ENCODE measurements at places on chromosomes 3 and 15.

DNA sequence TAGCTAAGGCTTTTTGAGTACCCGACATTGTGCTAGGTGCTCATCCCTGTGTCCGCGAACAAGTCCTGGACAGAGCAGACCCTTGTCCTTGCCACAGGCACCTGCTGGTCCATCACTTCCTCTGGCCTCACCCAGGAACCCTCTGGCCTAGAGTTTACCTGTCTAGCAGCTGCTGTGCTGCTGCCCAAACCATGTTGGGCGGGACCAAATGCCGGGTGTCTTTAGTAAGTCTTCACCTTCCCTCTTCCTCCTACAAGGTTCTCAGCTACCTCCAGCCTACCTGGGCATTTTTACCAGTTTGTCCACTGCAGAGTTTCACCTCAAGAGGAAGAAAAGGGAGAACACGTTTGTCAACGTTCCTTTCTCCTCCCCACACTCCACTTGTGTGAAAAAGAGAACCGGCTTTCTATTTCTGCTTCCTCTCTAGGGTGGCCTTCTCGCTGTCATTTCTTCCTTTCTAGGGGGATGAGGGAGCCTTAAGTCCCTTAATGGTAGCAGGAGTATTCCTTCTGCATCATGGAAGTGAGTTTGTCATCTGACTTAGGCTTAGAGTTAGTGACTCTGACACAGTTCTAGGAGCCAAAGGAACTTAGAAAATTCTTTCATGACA, 80.4 kb upstream of the GCNT3 start:
- no peak for DNase-seq

DNA sequence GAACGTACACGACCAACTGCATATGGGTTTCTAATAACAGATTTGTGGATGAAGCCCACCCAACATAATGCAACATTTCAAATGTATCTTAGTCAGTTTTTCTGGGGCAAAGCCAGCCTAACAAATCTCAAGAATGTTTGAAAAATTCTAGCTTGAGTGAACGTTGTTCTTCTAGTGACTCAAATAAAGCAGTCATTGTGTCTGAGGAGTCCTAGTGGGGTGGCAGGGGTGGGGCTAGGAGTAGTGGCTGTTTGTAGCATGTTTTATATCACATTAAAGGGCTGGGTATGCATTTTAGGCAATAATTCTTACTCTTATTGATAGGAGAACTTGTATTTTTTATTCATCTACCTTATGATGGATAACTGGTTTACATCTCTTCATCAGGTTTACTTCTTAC, 6.0 kb downstream of the B3GNT5 start:
- no peak for DNase-seq

DNA sequence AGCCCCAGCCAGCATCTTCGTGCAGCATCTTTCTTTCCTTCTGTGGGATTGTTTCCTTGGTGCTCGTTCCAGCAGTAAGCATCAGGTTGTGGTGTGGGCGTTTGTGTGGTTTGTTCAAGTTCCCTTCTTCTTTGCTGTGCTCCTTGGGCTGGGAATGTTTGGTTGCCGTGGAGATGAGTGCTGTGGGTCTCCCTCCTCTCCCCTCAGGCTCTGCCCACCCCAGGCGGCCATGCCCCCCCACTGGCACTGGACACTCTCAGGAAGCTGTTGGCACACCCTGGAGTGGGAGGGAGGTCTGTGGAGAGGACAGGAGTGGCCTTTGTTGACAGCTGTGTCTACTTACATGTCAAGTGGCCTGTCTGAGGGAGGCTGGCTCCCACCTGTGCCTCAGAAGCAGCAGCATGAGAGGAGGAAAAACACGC, 46.5 kb upstream of the SACM1L start:
- DNase-seq: no peak

GRCh38 chr15:58523634-58524033, 91.8 kb downstream of the LIPC start:
- DNase-seq: no peak

- no peak for DNase-seq
Observed at GRCh38 chr3:95442766-95443165, 1371.6 kb upstream of the EPHA6 start.

DNA sequence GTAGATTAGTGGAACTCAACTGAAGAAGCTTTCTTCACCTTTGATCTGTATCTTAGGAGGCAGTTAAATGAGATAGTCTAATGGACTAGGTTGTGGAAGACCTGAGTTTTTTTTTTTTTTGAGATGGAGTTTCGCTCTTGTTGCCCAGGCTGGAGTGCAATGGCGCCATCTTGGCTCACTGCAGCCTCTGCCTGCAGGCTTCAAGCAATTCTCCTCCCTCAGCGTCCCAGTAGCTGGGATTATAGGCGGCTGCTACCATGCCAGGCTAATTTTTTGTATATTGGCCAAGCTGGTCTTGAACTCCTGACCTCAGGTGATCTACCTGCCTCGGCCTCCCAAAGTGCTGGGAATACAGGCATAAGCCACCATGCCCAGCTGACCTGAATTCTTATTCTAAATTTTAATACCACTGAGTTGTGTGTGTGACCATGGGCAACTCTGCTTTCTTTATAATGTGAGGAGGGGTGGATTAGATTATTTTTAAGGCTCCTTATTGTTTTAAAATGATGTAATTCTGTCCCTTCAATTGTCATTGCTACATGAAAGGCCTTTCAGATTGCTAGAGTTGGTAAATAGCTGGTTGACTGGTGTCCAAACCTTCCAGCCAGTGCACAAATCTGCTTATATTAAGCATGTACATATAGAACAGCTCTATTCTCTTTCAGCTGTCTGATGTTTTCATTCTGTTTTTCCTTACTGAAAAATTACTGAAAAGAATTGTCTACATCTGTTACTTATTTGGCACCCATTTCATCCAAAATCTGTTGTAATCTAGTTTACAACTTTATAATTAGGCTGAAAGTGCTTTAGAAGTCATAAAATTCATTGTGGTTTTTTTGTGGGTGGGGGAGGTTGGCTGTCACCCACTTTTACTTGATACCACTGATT, 2.3 kb downstream of the LNP1 start:
- peak; percentile 18 for DNase-seq

GRCh38 chr3:185699927-185700326, 113.8 kb downstream of the SENP2 start:
- DNase-seq: no peak

DNA sequence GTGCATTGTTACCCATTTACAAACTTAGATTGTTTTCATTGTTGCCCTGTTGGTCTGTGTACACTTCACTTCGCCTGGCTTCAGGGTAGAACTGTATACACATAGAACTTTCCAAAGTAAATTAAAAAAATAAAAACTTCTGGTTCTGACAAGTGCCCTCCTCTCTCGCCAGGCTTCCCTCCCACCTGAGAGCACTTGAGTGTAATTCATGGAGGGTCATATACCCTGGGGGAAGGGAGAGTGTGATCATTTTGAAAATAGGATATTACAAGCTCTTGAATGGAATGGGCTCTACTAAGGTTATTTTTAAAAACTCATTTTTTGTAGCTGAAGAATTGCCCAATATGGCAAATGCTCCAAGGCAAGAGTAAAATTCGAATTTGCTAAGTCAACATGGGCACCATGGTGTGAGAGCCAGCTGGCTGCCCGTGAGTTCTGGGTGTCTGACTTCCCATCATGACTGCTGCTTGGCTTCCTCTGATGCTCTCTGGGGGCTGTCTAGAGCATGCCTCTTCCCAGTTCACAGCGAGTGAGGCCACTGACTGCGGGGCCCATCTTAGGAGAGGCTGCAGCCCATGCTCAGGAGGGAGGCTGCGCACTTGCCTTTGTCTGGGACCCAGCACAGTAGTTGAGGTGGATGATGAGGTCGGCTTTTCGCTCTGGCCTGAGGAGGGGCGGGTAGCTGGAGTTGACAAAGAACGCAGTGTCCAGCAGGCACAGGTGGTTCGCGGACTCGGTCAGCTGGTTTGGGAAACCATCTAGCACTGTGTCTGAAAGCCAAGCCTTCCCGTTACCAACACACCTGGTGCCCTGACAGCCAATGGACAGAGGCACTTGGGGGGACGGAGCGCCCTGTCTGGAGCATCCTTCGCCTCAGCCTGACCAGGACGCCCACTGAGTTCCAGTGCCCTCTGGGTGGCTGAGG, 13.1 kb upstream of the EHD4 start:
- DNase-seq: no peak

GRCh38 chr15:37764733-37765191, 169.7 kb upstream of the TMCO5A start:
- DNase-seq: peak; percentile 8

DNA sequence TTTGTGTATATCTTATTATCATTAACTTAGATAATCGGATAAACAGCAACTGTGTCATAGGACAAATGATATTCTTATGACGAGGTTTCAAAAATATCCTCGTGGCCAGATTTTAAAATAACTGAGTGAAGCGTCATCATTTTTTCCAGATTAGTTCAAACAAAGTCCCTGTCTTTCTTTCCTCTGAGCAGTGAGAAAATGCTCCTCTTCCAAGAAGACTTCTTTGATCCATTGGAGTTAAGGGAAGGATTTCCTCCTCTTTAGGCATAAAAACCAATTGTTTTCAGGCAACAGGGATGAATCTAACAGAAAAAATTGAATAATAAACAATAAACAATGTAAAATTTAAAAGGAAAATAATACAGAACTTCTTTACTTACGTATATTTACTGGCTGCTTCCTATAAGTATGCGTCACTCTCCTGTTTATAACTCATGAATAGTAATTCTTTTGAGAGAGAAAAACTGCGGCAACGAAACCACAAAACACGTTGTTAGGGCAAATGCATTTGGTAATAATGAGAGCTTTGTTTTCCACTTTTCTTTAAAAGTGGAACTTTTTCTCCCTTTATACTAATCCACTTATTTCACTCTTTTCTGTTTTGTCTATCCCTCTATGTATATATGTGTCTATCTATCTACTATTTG, 419.4 kb upstream of the ONECUT1 start:
- no peak for DNase-seq

- DNase-seq: no peak
Observed at GRCh38 chr3:123298903-123299302, 97.2 kb downstream of the SEC22A start.

DNA sequence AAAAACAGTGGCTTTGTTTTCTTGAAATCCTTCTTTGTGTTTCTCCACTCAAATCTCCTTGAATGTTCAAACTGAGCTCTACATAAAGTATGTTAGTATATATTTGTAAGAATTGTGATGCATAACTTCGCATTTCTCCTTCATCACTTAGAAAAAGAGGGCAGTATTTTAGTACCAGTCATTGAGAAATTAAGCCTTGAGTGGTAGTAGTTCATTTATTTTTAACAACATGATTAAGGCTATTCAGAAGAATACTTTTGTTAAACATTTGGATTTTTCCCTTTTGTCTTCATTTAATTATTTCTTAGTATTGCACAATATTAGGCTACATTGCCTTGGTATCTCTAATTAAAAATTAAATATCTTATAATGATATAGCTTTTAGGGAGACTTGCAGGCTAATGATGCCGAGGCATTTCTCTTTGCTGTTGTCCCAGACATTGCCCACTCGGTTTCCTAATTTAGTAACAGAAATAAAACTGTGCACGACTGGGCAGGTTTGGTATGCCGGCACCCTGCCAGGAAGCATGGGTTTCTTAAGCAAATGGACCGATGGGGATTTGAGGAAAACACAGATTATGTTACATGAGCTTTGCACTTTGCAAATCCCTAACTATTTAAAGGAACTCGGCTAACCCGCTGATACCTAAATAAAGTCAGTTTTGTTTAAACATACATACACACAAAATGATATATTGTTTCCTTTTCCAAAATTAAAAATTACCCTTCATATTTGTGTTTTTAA, 54.7 kb downstream of the LRRC28 start:
- DNase-seq: peak; percentile 18

DNA sequence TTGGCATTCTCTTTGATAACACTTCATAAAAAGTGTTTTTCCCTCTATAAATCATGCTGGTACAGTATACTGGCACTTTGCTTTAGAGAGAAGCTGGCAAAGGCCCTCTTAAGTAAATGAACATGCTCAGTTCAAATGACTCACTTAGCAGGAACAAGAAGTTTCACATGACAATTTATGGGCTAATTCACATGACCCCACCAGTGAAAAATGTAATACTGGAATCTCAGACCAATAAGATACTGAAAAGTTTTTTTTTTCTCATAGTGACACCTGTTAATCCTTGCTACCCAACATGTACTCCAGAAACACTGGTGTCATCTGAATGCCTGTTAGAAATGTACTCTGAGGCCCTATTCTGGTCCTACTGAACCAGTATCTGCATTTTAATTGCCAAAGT, 13.9 kb downstream of the BTBD1 start:
- DNase-seq: no peak
